ENCODE measurements at places on chromosomes 1 and 21.
A peak's percentile ranks its signal among the peaks of the same experiment; 100 is the strongest.

DNA sequence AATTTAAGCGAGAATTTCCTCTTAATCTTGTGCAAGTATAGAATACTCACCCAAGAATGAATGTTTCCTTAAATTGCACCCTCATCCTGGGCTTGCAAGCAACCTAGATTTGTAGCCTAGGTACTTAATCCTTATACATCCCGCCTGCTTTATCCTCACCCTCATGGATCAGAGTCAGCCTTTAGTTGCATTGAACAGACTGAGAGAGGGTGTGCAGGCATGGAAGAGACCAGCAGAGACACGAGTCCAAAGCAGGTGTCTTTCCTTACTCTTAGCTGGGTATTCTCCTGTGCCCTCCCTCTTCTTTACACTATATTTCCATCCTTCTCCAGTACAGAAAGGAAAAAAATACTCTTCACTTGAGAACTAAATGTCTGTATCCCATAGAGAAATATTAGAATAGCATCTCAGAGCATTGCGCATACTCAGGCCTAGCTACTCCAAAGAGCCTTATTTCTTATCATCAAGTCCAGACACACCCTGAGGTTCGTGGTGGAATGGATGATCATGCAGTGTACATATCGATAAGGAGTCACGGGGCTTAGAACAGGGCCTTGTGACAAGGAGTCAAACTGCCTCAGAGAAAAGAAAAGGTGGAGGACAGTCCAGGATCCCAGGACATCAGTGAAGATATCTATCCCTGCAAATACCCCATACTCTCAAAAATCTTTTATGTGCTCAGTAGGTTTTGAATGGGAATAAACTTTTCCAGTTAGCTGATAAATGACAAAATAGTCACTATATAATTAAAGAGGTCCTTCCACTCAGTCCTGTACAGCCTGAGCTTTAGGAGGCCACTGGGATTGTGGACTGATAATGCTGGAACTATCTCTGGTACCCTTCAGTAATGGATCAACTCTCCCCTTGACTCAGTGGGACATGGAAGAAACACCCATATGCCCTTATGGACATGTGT, 297.9 kb downstream of the GRIK1 start:
- DNase-seq = no peak

DNA sequence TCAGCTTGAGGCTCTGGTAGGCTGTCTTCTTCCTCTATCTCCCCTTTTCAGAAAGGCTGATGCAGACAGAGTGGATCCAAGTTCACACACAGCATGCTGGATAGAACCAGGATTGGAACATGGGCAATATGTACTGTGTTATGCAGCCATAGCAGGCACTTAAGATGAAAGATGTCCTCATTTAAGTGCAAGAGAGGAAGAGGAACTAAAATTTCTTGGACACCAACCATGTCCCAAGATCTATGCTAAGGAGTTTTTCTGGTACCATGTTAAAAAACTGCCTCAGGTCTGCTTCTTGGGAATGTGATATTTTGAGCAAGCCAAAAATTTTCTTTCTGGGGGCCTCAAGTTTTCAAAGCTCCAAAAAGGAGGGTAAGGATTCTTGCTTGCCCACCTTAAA, 1.2 kb downstream of the SDHB start:
- no peak for DNase-seq

GRCh38 chr21:41777951-41778815, 11.3 kb upstream of the RIPK4 start:
- DNase-seq = peak; percentile 74

- peak; percentile 72 for DNase-seq
Measured at GRCh38 chr1:222171005-222171404, 376.9 kb downstream of the HHIPL2 start.

Measured in fibroblast of the conjunctiva (primary cell).